RKO (cell line): ENCODE measurements at places on chromosomes 2 and 18.

GRCh38 chr2:204023088-204023487 lies 86.5 kb downstream of the ICOS start:
- DNase-seq, result no peak

GRCh38 chr2:42722320-42723190 lies 41.4 kb downstream of the OXER1 start:
- peak; percentile 57 for DNase-seq

DNA sequence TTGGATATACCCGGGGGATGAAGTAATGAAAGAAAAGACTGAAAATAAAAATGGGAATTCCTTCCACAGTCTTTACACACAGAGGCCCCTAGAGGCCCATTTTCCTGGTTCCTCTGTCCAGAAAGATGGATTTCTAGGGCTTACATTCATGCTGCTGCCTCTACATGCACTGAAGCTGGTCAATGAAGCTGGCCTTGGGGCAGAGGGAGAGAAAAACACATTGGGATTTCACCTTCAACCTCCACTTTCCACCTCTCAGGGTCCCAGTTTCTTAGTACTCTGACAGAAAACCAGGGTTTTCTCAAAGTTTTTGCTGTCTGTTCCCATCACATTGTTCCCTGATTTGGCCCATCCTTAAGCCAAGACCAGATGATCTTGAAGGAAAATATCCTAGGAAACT lies 154.6 kb upstream of the ZSWIM2 start:
- DNase-seq, result no peak

GRCh38 chr2:17821535-17822444 lies 5.5 kb downstream of the MSGN1 start:
- no peak for DNase-seq

- DNase-seq, result no peak
Measured at GRCh38 chr2:150853263-150853662, 365.8 kb upstream of the RND3 start.

- peak; percentile 67 for DNase-seq
Measured at GRCh38 chr2:29923110-29923721, 1.8 kb upstream of the ALK start.

- DNase-seq, result no peak
Measured at GRCh38 chr18:4040391-4041092, 414.6 kb downstream of the DLGAP1 start.
